Forelimb muscle (tissue), 1 donor: ENCODE measurements at places on chromosomes 13 and 19.

DNA sequence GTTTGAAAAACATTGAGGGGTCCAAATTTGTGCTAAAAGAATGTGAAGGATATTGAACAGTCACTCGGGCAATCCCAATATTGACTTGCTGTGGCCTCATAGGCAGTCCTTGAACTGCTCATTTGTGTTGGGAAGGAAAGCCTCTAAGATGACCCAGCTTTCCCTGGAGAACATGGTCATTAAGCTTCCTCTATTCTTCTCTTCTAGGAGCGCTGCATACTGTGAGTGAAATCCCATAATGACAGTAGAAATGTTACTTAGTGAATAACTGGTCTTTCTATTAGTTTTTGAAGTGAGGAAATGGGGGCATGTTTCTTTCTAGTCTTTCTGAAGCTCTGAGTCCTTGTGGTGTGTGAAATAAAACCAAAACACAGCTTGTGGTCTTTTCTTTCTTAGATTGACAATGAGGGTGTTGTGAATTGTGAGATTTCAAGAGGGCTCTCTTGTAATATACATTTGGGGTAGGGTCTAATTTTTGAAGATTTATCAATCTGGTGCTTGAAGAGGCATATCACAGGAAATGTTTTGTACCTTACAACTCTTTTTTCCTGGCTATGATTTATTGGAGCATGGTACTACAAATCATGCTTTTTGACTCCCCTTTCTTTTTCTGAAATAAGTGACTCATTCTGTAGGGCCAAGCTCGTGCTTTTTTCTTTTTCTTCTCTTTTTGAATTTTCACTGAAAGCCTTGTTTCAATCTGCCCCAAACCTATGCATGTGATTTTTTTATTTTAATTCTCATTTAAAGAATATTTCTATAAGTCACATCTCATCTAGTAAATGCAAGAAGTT, 250.8 kb downstream of the OXGR1 start:
- DNase-seq = no peak

- no peak for DNase-seq
Observed at GRCh38 chr19:6270076-6270745, 9.6 kb downstream of the MLLT1 start.

- DNase-seq = no peak
Observed at GRCh38 chr13:85974608-85975366, 175.6 kb upstream of the SLITRK6 start.

- no peak for DNase-seq
Observed at GRCh38 chr13:51612867-51613266, 28.6 kb downstream of the WDFY2 start.

GRCh38 chr13:30841154-30841553, 64.9 kb upstream of the MEDAG start:
- no peak for DNase-seq

DNA sequence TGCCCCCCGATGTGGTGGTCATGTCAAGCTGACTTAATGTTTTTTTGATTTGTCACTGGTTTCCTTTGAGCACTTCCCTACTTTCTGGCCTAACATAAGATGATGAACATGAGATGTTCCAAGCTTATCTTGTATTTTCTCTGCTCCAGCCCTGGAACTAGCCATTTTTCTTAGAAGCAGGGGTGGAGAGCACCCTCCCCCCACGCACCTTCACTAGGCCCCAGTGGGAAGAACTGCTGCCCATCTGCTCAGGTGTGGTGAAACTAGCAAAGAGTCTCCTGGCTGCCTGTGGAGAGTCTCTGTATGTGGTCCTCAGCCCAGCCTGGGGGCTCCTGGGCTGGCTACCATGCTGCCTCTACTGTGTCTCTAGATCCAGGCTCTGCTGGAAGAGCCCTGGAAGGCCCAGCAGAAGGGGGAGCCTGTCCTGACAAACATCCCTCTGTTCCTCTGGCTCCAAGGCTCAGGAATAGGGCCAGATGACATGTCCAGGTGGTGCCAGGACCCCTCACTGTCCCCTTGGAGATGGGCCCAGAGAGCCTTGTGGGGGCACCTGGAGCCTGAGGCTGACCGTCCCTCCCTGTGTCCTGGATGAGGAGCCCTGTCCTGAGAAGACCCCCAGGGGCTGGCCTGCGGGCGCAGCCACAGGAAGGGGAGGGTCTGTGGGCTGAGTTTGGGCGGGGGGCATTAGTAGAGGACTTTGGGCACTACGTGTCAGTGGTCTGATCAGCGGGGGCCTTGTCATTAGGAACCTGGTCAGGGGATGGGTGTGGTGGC, 4.8 kb upstream of the ZNF14 start:
- no peak for DNase-seq

DNA sequence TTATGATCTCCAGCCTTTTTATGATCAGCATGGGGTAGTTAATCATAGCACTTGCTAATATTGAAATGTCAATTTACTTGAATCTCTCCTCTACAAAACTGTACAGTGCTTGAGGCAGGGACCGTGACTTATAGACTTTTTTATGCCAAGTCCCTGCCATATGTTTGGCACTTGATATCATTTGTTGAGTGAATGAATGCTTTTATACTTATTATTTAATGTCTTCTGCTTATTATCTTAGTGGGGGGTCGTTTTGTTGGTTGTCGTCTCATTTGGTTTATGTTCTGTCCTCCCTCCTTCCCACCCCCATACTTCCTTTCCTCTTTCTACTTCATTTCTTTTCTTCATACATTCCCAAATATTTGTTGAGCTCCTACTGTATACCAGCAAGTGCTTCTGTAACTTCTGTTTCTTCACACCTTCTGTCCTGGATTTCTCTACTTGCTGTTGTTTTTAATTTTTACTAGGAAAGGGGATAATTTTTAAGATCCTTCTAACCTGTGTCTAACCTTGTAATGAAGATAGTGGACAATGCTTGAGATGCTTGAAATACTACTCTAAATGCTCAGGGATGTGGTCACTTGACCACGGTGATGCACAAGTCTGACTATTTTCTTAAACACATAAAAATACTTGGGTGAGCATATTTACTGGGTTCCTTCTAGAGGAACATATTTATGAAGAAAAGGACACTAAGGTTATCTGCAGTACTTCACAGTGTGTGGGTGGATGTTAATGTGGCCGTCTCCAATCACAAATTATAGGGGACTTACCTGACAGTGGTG, 223.8 kb downstream of the TDRD3 start:
- no peak for DNase-seq
